ENCODE measurements at places on chromosomes 2 and 18.

- no peak for DNase-seq
Measured at GRCh38 chr2:3774336-3774735, 71.0 kb downstream of the DCDC2C start.

GRCh38 chr2:37877457-37878315 is 47.4 kb upstream of the RMDN2 start:
- peak; percentile 63 for DNase-seq

- DNase-seq, result no peak
Measured at GRCh38 chr2:162082036-162082435, 8.0 kb upstream of the DPP4 start.

DNA sequence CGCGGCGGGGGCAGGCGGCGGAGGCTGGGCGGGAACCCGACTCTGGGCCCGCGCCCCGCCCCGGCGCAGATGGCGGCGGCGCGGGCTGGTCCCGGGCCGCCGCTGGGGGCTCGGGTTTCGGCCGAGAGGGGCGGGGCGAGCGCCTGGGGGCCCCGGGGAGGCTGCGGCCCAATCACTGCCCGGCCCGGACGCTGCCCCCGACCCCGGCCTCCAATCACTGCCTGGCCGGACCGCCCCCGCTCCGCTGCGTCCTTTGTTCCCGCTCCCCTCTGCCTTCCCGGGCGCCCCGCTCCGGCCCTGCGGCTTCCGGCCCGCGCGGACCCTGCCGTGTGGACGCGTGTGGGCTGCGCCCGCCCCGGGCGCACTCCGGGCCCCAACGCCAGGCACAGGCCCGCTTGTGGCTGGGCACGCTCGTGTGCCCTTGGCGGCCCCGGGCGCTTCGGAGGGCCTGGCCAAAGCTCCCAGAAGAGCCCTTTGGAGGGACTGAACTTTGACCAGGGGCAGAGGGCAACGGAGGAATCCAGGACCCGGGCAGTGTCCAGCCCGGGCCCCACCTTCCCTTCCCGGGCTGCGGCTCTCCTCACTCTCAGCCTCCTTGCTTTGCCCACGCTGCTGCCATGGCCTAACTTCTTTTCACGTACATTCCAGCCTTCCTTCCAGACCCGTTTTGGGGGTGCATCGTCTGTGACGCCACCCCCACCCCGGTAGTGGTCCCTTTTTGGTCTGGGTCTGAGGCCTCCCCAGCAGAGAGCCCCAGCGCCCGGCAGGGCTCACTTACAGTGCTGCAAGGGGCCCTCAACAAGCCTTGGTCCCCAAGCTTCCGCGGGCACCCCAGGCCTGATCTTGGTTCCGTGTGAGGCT is 27.1 kb upstream of the PTMA start:
- DNase-seq, result peak; percentile 86

DNA sequence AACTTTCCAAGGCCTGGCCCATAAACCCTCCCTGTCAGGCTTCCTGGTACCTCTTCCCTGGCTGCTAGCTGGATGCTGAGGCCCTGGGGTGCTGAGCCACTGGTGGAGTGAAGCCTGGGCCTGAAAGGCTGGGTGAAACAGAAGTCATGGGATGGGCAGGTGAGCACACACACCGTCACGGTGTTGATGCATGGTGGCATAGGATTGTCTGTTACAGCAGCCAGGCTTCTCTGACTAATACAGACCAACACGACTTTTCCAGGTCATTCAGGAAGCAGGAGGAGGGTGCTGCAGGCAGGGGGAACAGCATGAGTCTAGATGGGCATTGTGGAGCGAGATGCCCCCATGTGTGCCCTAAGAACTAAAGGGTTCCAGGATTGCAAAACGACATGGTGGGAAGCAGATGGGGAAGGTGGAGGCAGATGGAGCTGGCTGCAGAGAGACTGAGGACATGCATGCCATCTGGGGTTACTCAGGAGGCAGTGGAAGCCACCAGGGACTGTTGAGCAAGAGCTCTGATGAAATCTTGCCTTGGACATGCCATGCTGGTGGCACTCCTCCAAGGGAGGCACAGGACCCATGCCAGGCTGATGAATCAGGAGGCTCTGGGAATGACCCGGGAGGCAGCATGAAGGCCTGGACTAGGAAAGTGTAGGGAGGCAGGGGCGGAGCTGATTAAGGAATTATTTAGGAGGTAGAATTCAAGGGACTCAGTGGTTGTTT is 480.9 kb downstream of the TSN start:
- DNase-seq, result peak; percentile 70

GRCh38 chr2:101473911-101474701 is 806 bp downstream of the RFX8 start:
- no peak for DNase-seq

DNA sequence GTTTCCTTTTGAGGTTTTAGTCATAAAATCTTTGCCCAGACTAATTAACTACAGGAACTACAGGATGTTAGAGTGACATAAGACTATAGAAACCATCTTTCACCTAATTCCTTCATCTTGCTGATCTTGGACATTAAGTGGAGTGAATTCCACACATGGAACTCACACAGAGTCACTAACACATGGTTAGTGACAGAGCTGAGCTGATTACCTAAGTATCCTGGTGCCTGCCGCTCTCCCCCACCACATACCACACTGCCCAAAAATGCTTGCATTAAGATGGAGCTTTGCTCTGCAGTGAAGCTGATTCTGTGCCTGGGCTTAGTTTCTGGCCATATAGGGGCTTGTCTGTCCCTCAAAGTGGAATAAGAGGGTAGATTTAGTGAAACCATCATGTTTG is 332.9 kb upstream of the NT5C1B start:
- DNase-seq, result no peak

- DNase-seq, result no peak
Measured at GRCh38 chr2:17231394-17231965, 286.8 kb downstream of the RAD51AP2 start.

DNA sequence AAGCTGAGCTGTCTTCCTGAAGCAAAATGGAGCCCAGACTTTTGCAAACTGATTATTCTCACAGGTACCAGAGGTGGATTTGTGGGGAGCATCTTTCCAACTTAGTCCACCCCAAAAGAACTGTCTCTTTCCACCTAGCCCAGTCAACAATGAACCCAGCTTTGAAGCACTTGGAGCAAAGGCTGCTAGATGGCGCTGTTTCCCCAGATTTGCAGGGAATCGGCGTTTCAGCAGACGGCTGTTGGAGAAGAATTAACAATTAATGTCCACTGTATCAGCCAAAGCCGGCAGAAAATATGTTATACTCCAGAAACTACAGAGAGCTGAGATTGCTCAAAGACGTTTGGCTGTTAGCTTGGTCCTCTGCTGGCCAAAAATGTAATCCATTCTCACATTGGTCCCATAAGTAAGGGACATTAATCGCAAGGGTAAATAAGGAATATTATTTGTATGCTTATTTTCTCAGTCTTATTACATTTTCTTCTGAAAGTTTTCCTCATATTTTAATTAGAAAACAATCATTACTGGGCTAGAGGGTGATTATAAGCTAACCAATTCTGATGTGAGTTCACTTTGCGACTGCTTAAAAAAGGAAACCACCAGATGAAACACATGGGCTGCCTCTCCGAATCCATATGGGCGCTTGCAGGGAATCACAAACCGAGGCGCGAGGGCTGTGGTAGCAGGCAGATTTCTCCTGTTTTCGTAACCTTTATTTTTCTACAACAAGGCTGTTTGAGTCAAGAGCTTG is 423.8 kb upstream of the MEX3C start:
- DNase-seq, result peak; percentile 65

- DNase-seq, result no peak
Measured at GRCh38 chr2:220275454-220275853, 648.0 kb downstream of the SLC4A3 start.

GRCh38 chr2:158650646-158651357 is 144.3 kb upstream of the DAPL1 start:
- no peak for DNase-seq

- no peak for DNase-seq
Measured at GRCh38 chr2:105377871-105378270, 21.0 kb downstream of the FHL2 start.

- peak; percentile 79 for DNase-seq
Measured at GRCh38 chr2:159297042-159297707, 10.7 kb upstream of the WDSUB1 start.

GRCh38 chr2:175168564-175168945 is 552 bp upstream of the ATF2 start:
- no peak for DNase-seq

- DNase-seq, result no peak
Measured at GRCh38 chr2:231199219-231199618, 788 bp downstream of the ARMC9 start.

- DNase-seq, result no peak
Measured at GRCh38 chr18:44955825-44956224, 275.1 kb downstream of the SETBP1 start.

DNA sequence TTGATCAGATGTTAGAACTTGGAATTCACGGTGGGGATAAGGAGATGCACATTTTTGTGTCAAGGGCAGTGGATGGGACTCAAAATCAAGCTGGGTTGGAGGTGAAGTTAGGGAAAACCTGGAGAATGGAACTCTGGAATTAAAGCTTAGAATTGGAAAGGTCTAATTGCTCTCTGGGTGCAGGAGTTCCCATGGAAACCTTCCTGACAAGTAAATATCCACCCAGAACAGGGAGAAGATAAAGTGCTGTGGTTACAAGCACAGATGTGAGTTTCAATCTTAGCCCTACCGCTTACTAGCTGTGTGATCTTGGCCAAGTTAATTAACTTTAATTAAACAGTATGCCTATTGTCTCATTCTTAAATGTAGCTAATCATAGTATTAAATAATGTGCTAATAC is 71.3 kb upstream of the TCF7L1 start:
- DNase-seq, result no peak

GRCh38 chr2:12774395-12774727 is 57.6 kb downstream of the TRIB2 start:
- no peak for DNase-seq

GRCh38 chr2:42021464-42021863 is 26.4 kb upstream of the PKDCC start:
- no peak for DNase-seq

DNA sequence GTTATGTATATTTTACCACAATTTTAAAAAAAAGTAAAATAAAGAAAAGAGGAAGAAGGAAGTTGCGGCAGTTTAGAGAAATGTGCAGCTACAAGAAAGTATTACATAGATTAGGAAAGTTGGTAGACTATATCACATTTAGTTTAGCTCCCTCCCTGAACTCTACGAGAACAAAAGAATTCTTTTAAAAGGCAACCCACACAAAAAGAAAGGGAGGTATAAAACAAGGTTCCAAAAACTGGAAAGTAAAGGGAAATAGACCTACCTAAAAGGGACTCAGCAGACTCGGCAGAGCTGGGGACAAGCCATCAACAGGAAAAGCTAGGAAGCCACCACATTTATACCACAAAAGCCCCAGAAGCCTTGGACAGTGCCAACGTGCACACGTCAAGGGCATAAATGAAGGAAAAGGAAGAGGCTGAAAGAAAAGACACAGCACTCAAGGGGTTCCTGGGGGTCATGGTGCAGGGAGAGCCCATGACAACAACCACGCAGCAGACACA is 9.1 kb downstream of the TMEM127 start:
- no peak for DNase-seq

GRCh38 chr18:34866310-34866709 is 156.2 kb downstream of the DTNA start:
- no peak for DNase-seq

DNA sequence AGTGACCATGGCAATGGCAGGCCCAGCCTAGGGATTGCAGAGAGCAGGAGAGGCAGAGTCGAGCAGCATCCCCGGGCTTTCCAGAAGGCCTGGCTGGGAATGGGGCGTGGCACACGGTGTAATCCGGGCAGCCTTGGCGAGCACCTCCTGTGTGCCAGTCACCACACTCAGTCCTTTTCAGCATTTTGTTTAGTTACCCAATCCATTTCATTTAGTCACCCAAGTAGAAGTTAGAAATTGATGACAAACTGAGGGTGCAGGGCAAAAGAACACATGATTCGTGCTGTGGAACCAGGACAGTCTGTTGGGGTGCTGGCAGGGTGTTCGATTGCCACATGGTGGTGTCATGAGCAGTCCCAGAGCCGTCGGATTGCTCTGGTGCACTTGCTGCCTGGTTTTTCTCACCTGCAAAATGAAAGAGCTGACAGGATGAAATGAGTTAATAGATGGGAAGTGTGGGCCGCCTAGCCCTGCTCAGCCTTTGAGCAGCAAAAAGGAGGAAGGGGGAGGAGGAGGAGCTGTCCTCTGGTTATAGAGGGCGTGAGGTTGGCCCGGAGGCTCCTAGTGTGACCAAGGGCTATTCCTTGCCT is 299.4 kb downstream of the AGAP1 start:
- peak; percentile 44 for DNase-seq

GRCh38 chr2:240972201-240972600 is 26.2 kb upstream of the SNED1 start:
- no peak for DNase-seq

- DNase-seq, result no peak
Measured at GRCh38 chr2:96359866-96360265, 24.3 kb downstream of the NCAPH start.

- DNase-seq, result no peak
Measured at GRCh38 chr2:2566396-2567323, 235.6 kb upstream of the MYT1L start.

DNA sequence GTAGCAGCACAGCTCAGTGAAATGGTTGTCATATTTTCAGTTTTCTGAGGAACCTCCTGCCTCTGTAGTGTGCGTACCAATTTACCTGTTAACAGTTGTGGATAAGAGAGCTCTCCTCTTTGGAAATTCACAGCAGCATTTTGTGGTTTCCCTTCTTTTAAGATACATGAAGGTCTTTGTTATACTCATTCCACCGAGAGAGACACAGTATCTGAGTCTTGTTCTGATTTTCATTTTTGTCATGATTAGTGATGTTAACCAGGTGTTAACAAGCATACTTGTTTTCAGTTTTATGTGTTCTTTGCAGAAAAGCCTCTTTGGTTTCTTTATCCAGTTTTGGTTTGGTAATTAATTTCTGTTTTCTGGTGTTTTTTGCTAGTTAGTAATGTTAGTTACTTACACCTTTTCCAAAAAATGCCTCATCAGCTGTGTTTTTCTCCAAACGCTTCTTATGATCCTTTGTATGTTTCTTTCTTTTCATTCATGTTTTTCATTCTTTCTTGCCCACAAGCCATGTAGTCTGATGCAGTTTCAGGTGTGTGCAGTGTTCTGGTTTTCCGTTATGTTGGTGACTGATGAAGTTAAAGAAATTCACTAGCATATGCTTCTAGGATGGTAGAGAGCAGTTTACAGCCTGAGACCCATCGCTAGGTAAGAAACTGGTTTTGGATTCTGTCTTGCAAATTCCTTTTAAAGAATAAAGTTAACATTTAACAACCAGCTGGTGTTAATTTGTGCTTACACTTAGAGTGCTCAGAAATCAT is 30.1 kb downstream of the CCDC74A start:
- no peak for DNase-seq

DNA sequence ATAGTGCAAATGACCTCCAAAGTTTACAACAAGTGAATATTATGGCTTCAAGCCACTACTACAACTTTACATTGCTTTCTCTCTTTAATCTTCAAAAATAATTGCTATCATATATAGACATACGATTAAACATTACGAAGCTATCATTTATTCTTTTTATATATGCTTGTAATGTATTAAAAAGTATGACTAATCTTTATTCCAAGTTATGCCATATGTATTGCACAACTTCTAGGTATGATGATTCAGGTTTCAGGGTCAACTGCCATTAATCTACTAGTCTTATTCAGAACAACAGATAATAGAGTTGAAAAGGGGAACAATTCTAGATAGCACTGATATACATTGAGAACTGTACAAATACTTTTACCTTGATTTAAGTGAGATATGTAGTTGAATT is 506.2 kb upstream of the TMEFF2 start:
- no peak for DNase-seq

- no peak for DNase-seq
Measured at GRCh38 chr2:63192169-63192888, 141.7 kb downstream of the OTX1 start.

Data from T47D (cell line).